ENCODE measurements at places on chromosomes 16 and 17.

DNA sequence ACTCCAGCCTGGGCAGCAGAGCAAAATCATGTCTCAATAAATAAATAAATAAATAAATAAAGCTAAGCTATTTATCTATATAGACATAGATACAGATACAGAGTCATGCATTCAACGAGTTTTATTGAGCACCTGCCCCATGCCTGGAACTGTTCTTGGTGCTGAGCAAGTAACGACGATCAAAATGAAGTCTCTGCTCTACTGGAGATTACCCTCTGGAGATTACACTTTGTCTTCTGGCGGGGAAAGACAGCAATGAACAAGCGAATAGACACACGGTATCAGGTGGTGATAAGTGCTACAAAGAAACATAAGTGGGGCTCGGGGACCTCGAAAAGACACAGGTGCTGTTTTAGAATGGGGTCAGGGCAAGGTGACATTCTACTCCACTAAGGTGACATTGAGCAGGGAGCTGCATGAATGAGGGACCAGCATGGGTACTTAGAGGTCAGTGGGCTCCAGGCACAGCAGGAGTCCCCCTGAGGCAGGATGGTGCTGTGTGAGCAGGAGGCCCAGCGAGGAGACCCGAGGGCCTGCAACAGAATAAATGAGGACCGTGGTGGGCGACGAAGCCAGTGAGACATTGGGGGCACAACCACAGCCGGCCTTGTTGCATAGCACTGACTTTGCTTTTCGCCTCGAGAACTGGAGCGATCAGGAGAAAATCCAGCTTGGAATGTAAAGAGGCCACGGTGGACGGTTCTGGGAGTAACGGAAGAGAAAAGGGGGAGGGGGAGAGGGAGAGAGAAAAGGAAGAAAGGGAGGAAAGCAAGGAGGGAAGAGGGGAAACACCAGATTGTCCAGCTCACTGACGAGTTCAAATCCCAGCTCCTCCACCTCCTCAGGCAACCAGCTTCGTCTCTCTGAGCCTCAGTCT, 42.4 kb upstream of the MEAK7 start:
- DNase-seq: no peak

- DNase-seq: no peak
These were observed 38.3 kb upstream of the MAP3K14 start for GRCh38 chr17:45355087-45355486.

DNA sequence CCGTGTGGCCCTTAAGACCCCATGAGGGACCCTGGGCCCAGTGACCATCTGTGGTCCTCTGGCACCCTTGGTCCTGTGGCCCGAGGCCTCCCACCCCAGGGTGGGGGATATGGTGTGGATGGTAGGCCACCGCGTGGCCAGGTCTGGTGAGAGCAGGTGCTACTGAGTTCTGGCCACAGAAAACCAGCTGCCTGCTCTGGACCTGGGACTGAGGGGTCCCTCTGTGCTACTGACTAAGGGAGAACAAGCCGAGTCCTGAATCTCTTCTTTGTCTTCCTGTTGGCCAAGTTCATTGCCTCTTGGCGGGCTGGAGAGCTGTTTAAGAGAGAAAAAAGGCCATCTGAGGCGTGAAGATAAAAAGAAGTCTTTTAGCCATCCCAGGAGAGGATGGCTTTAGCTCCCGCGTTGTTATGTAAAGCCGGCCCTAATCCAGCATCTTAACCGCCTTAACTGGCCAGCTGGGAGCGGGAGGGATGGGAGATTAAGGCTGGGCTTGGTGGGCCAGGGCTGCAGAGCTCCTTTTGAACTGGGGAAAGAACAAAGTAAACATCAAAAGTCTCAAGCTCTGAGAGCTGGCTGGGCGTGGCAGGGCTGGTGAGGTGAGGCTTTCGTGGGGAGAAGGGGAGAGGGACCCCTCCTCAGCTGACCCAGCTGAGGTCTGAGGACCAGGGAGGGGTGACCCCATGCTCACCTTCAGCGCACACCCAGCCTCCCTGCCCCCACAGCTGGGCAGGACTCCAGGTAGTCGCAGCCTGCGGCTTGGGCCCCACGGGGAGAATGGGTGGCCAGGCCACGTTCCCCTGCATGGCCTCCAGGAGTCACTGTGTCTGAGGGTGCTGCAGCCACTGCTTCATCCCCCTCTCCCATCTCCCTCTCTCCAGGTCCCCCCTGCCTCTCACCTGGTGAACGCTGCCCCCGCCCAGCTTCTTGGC, 62.4 kb downstream of the NKD1 start:
- DNase-seq: no peak

DNA sequence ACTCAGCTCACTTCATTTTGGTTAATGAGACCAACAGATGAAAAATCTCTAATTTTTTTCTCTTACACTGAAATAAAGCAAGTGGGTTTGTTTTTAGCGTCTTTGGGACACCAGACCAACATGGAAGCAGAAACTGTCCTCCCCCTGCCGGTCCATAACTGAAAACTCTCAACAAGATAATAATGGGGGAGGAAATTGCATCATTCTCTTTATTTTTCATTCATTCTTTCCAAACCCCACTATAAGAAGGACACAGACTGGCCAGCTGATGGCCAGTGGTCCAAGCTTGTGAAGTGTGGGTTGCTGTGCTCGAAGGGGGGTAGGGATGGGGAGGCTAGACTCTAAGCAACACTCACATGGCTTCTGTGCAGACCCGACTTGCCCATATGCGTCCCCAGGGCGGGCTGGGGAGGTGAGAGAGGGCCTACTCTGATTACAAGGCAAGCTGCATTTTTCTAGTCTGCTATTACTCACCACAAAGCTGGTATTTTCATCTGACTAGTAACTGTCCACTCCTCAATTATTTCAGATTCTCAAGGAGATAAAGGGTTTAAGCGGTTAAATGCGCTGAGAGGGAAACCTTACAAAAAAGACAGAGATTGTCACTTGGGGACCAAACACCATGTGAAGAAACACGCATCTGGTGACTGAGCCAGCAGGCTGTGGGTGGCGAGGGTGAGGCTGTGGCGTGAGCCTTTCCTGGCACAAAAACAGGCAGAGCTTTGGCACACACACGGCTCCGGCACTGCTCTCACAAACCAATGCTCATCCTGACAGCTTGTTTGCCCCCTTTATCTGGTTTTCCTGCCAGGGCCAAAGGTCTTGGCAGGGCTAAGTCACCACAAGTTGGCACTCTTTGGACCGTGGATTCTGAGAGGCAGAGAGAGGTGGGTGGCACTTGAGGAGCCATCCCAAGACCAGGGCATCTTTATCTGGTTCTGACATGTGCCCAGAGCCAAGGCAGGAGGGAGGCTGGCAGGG, 38.2 kb downstream of the MARF1 start:
- no peak for DNase-seq

DNA sequence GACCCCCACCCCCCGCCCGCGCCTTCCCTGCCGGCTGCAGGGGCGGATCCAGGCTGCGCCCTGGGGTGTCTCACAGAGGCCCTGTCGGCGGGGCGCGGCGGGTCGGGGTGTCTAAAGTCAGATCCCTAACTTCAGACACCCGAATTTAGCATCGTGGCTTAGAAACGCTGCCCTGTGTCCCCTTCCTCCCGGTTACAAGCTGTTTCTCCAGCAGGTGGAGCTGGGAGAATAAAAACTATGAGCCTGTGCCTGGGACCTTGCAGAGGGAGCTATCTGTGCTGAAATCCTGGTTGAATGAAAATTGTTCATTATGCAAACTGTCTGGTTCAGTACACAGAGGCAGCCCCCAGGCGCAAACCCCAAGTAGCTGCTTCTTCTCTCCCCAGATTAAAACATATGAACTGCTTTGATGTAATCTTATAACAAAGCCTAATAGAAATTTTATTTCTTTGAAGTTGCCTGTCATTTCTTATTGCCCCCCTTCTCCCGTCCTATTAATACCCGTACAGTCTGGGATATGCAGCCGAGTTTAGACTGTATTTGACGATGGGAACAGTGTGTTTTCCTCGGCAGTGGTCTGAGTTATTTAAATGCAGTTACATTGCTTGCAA, 79.0 kb downstream of the RPA1 start:
- peak; percentile 62 for DNase-seq

GRCh38 chr16:62298600-62298999, 262.4 kb upstream of the CDH8 start:
- no peak for DNase-seq

- DNase-seq: no peak
These were observed 2.7 kb downstream of the COTL1 start for GRCh38 chr16:84614968-84615813.

DNA sequence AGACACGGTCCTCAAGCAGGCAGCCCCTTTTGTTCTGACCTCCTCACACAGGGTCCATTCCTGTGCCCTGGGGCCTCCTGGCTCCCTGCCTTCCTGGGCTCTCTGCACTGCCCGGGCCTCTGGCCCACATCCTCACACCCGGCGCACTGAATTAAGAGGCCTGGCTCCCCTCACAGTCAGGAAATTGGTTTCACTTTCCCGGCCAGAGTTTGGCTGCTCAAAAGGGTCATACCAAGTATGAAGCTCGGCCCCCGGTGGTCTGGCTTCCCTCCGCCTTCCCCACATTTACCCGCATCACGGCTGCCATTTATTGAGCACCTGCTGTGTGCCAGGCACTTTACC, 220.0 kb downstream of the NTN1 start:
- no peak for DNase-seq

DNA sequence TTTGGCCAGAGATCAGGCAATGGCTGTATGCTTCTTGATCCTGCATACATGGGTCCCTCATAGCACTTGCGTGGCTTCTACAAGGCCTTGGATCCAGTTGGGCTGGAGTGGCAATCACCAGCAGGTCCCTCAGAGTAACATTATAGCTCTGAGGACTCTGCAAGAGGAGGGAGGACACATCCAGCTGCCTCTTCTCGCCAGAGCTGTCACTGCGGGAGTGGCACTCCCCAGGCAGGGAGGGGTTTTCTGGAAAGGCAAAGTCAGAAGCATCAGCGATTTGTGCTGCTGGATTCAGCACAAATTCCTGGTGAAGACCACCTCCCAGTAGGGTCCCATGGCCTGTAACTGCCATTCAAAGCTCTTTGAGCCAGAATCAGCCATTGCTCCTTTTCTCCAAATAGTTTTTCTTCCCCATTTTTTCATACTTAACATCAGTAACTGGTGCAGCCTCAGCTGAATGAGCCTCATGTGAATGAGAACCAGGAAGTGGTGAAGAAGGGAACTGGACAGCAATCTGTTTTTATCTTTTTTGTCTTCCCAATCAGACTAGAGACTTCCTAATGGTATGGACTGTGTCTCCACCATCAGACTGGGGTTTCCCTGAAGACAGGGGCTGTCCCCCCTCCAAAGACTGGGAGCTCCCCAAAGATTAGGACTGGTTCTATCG, 40.6 kb upstream of the HOXB13 start:
- no peak for DNase-seq

DNA sequence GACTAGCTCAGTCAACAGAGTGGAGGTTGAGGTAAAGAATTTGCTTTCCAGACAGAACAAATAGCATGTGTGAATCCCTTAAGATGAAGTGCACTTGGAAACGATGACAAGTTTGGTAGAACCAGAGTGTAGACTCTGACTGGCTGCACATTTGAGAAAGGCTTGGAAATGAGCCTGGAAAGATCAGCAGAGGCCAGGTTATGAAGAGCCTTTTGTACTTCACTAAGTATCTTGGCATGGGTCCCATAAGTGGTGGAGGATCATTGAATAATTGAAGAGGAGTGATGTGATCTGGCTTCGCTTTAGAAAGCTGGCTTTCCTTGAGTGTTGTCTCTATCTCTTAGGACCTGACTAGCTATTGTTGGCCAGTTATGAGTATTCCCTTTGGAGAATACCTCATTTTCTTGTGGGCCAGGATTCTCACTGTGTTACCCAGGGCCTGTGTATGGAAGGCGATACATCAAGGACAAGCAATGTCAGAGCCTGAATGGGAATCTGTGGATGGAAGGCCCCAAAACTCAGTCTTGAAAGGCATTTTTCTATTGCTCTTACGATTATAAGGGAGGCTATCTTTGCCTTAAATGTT, 329.8 kb downstream of the UTP18 start:
- no peak for DNase-seq

- no peak for DNase-seq
These were observed 304.7 kb downstream of the XYLT1 start for GRCh38 chr16:17166095-17166494.

DNA sequence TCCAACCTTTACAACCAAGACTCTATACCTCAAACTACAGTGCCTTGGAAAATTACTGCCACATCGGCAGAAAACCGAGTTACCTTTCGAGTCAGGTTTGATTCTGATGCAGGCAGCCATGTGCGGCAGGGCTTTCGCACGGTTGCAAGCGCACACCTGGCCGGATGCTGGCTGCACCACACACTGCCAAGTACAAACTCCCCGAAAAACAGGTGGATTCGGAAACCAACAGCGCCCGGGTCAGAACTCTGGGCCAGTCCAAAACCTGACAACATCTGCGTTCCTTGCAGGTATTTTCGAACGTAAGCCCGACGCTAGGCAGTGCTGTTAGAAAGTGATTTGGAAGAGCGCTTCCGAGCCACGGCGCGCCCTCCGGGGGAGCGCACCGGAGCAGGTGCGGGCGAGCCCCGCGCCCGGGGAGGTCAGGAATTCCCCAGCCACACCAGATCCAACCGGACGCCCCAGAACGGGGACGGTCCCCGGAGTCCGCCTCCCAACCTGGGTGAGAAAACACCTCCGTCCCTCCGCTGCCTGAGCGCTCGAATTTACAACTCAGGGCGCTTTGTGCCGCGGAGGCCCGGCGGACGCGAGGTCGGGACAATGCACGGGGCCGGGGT, 1.2 kb downstream of the USP7 start:
- DNase-seq: peak; percentile 6

GRCh38 chr17:15026088-15026487, 239.0 kb downstream of the PMP22 start:
- no peak for DNase-seq

DNA sequence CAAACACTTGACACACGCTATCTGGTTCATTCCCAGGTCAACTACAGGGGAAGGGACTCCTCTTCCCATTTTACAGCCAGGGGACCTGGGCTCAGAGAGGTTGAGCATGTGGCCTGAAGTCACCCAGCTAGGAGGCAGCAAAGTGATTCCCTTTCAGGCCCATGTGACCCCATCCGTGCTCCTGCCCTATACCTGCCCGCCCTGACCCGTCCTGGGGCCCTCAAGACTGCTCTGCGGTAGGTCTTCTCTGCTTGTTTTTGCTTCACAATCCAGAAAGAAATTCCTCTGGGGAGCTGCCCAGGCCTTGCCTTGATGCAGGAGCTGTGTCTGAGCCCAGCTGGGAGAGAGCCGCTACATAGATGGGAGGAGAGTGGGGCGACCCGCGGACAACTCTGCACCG, 161.4 kb downstream of the SDK2 start:
- DNase-seq: no peak

- DNase-seq: peak; percentile 52
These were observed 51.4 kb downstream of the HS3ST3A1 start for GRCh38 chr17:13550291-13550690.

DNA sequence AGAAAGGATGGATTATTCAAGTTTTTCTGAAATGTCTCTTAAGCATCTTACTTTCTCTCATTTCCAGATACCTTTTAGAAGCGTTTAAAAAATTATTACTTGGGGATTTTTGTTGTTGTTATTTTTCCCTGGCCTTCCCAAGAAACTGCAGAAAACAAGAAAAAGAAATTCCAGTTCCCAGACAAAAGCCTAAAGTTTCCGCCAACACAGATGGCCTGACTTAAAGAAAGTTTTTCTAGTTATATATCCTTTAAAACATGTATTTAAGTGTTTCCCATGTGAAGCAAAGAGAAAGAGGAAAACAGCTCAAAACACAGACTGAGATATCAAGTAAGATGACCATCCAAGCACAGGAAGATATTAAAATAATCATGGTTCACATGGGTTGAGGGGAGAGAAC, 401.7 kb upstream of the MAF start:
- DNase-seq: no peak
